ENCODE measurements at places on chromosomes 1 and 21.
A peak's percentile ranks its signal among the peaks of the same experiment; 100 is the strongest.

- no peak for DNase-seq
Measured at GRCh38 chr1:212520299-212520698, 87.6 kb downstream of the NENF start.

GRCh38 chr1:33578557-33579448 is 106.4 kb downstream of the ZSCAN20 start:
- no peak for DNase-seq

DNA sequence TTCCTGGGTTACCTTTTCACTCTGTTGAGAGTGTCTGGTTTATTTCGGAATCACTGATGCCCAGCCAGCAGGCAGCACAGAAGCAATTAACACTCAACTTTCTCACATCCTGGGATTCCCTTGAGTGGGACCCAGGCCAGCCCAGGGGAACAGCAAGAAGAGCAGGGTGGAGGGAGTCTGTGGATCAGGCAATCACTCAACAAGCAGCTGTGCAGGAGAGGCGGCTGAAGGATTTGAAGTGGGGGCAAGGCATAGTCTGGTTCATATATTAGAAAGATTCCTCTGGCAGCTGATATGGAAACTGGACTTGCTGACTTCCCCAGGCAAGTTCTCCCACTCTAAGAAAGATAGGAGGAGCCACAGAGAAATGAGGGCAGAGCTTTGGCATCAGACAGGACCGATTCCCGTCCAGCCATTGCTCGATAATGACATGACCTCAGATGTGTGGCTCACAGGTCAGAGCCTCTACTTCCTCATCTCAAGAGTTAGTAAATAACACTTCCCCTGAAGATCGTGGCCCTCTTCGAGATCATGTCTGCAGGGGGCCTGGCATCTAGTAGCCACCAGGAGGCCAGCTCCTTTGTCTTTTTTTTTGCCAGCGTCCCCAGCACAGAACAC is 12.4 kb downstream of the EPHA8 start:
- no peak for DNase-seq

DNA sequence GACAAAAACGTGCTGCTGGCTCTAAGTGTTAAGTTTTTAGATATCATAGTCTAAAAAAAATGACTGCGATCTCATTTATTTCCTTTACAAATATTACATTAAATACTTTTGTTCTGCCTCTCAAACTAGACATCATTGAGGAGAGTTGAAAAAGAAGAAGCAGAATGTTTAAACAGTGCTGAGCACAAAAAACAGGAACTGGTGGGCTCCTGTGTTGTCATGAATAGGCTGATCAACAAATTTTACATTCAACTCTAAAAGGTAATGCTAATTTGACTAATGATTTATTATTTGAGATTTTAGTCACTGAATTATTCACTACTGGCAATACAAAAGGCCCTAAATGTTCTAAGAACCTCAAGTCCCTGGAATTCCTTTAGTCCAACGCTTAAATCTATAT is 66.1 kb downstream of the GPATCH2 start:
- no peak for DNase-seq

- DNase-seq: peak; percentile 94
Measured at GRCh38 chr1:84847253-84848250, 45.5 kb downstream of the LPAR3 start.

DNA sequence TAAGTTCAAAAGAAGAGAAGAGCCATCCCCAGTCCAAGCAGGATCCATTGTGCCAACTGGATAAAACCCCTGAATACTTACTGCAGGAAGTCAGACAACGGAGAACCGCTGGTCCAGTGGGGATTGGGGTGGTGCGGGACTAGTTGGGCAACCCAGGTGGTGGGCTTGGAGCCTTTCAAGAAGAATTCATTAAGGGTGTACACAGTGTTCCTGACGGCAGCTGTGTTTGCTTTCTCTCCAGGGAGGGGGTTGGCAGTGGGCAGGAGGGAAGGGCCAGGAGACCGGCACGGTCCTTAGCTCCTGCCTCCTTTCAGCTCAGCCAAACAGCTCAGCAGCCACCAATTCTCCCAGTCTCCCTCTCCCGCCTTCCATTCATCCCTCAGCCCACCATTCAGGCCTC is 7.1 kb upstream of the CDK18 start:
- no peak for DNase-seq

GRCh38 chr1:100628631-100629081 is 90.7 kb downstream of the GPR88 start:
- no peak for DNase-seq

- DNase-seq: peak; percentile 72
Measured at GRCh38 chr1:62725255-62725654, 37.1 kb upstream of the DOCK7 start.

- DNase-seq: no peak
Measured at GRCh38 chr1:10957133-10957532, 55.3 kb upstream of the TARDBP start.

DNA sequence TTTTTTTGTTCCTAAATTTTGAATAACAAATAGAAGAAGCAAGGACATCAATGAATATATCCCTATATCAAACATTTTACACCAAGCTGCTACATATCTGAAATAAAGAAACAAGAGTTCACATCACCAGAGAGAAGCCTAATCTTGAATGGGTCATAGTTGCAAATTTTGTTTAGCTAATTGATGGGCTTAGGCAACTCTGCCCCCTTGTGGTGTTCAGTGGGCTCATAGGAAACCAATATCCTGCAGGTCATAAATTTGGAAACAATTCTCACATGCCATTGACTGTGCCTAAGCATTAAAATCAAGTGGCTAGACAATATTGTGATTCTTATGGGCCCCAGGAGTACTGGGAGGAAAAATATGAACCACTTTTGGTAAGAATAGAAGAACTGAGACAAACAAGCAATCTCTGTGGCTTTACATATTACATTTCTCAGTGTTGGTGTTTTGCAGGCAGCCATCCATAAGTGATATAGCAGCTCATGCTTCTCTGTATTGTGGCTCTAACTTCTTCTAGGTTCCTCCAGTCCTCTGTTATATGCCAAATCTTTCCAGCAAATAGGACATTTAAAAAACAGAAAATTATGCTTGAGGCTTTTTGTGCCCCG is 1262.8 kb upstream of the PRMT6 start:
- DNase-seq: no peak

DNA sequence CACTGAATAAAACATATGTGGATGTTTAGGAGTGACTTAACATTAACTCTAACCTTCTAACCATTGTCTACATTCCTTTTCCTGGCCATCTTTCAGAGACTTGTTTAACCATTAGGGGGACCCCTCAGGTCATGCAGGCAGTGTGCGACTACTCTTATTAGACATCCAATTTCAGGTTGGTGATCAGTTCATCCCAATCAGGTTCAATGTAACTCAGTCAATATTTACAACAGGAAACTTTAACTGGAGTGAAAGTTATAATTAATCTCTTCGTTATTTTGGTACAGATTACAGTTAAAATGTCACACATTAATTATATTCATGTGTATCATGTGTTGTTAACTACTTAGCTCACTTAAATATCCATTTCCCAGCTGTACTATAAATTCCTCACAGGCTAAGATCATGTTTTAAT is 68.8 kb upstream of the RGS1 start:
- no peak for DNase-seq

GRCh38 chr1:118147522-118147921 is 37.5 kb downstream of the SPAG17 start:
- peak; percentile 56 for DNase-seq

- no peak for DNase-seq
Measured at GRCh38 chr1:112954017-112954650, 1.9 kb downstream of the SLC16A1 start.

GRCh38 chr1:243549108-243549507 is 293.3 kb downstream of the SDCCAG8 start:
- no peak for DNase-seq

DNA sequence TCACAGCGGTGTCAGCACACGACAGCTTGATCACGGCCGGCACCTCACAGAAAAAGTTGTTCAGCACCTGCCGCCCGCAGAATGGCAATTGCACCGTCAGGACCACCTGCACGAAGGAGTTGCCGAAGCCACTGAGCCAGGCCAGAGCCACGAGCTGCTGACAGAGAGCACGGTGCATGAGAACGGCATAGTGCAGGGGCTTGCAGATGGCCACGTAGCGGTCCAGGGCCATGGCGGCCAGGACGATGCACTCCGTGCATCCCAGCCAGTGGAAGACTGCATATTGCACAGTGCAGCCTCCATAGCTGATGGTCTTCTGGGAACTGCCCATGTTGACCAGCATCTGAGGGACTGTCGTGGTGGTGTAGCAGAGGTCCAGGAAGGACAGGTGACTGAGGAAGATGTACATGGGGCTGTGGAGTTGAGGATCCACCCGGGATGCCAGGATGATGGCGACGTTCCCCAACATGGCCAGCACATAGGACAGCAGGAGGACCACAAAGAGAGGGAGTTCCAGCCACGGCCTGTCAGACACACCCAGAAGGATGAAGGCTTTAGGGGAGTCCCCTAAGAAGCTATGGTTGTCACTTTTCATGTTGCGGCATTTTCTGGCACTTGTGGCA is 6.4 kb downstream of the OR2B11 start:
- no peak for DNase-seq

GRCh38 chr21:14911351-14911750 is 153.4 kb downstream of the NRIP1 start:
- no peak for DNase-seq

DNA sequence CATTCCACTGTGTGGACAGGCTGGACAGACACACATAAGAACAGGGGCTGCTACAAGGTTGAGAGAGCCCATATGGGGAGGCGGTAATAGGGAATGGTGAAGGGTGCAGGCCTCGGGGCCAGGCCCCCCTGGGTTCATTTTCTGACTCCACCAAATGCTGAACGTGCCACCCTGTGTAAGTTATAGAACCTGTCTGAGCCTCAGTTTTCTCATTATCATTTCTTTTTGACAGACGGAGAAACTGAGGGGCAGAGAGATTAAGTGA is 569.5 kb downstream of the PTPRU start:
- no peak for DNase-seq

DNA sequence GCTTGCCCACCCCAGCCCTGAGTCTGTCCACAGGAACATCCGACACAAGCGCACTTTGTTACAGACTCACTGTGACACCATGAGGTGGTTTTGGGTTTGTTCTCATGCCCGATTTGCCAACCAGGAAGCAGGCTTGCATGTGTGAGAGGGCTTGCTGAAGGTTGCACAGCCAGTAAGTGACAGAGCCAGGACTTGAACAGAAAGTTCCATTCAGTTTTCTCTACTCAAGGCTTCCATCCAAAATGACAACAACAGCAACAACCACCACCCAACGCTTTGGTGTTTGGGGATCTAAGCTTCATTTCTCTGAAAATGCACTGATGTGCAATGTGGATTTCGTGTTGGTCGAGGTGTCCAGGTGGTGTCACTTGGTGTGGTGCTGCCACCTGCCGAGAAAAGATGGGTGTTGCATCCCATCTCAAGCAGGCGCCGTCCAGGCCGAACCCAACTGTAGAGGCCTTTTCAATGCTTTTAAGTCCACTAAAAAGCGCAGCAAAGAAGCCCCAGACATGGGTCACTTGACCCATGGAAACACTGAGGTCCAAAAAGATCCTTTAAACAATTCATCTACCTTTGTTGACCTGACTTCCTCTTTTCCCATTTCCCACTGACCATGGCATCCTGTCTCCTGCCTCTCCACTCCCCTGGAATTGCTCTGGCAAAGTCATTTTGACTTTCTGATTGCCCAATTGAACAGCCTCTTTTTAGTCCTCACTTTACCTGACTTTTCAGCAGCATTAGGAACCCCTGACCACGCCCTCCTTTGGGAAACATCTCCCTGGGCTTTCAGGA is 12.2 kb downstream of the CITED4 start:
- DNase-seq: no peak

GRCh38 chr1:37267111-37267835 is 207.1 kb upstream of the ZC3H12A start:
- DNase-seq: no peak

DNA sequence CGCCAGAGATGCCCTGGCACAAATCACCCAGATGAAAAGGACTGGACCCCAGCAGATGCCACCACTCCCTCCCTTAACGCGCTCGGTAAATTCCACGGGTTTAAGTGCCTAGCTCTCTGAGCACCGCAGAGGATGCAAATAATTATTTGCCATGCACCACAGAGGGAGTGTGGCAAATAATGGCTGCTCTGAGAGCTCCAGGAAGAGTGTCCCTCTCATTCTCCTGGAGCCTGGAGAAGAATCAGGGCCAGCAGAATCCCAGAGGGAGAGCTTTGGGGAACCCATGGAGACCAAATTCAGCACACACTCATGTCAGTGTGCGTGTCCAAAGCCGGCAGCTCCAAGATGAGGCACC is 667 bp downstream of the HHIPL2 start:
- DNase-seq: no peak

DNA sequence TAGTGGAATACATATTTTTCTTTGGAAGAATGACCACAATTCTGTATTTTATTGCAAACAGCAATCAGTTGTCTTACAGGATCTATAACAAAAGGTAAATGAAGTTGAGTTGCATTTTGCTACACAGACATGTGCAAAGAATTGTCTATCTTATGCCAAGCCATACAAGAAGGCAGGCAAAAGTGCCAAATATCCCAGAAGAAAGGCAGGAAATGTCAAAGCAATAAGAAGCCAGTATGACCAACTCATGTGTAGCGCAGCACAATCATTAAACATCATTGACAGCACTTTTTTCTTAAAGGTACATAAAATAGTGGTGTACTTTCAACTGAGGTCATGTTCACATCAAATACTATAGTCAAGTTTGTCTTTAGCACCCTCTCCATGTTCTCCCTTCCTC is 42.7 kb downstream of the NIBAN1 start:
- DNase-seq: no peak

DNA sequence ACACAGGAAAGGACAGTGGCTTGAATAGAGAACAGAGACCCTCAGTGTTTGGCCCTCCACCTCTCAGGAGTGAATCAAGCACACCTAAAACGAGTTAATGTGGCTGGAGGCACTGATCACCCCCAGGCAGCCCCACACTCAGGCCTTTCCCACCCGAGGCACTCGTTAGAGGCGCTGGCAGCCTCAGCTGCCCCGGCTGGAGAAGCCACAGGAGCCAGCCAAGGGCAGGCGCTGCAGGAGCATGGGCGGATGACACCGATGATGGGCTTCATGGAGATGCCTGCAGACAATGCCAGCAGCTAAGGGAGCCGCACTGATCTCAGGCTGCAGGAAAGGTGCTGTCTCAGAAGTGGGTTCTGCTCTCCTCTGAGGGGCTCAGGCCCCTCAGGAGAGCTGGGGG is 24.1 kb upstream of the ABCG1 start:
- DNase-seq: no peak

DNA sequence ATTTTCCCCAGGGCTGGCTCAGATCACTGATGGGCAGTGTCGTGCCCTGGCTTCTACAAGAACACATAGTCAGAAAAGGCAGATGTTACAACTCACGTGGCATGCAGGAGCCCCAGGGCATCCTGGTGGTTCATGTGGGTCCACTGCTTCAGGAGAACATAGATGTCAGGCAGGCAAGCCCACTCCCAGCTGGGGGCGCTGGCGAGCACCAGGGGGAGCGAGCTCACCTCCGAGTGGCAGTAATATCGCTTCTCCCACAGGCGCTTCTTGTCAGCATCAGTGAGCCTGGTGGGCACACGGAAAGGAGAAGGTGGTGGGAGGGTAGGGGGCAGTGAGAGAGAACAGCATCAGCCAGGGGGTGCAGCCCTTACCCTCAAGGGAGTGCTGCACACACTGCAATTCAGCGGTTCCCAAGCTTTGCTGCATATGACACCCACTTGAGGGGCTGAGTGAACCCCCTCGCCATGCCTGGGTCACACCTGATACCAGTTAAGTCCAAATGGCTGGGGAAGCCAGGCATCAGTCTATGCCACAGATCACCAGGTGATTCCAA is 34.3 kb upstream of the PPP1R15B start:
- no peak for DNase-seq

GRCh38 chr1:46017876-46018503 is 114.4 kb downstream of the PIK3R3 start:
- DNase-seq: no peak
